ENCODE measurements at places on chromosomes 12 and 14.

- DNase-seq: no peak
Measured at GRCh38 chr14:54147282-54147681, 190.7 kb upstream of the BMP4 start.

DNA sequence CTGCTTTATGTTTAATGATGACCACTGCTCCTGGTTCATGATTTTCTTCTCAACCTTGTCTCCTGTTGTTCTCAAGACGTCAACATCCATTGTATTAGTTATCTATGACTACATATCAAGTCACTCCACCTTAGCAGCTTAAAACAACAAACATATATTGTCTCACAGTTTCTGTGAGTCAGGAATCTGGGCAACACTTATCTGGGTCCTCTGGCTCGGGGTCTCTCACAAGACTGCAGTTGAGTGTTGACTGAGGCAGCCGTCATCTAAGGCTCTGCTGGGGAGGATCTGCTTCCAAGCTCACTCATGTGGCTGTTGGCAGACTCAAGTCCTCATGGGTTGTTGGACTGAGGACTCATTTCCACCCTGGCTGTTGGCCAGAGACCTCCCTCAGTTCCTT, 27.3 kb upstream of the FRS2 start:
- DNase-seq: no peak

- DNase-seq: no peak
Measured at GRCh38 chr12:125856896-125857295, 791.7 kb downstream of the AACS start.

- DNase-seq: no peak
Measured at GRCh38 chr12:124428136-124428791, 133.4 kb downstream of the RFLNA start.

GRCh38 chr14:94491511-94491910, 15.5 kb upstream of the SERPINA9 start:
- no peak for DNase-seq

DNA sequence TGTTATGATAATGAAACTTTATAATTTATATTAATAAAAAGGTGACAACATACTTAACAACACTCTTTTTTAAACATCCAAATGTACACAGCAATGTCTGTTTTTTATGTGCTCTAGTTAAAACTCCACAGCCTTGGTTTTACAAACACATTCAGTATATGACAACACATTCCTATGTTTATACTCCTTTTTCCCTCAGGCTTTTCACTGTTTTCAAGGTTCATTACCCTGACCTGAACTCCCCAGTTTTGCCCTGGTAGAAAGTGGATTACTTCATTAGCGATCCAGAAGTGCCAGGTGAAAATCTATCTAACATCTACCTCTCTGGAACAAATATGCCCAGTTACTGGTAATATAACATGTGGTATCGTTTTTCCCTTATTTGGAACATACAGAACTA, 340.2 kb upstream of the DDHD1 start:
- no peak for DNase-seq

DNA sequence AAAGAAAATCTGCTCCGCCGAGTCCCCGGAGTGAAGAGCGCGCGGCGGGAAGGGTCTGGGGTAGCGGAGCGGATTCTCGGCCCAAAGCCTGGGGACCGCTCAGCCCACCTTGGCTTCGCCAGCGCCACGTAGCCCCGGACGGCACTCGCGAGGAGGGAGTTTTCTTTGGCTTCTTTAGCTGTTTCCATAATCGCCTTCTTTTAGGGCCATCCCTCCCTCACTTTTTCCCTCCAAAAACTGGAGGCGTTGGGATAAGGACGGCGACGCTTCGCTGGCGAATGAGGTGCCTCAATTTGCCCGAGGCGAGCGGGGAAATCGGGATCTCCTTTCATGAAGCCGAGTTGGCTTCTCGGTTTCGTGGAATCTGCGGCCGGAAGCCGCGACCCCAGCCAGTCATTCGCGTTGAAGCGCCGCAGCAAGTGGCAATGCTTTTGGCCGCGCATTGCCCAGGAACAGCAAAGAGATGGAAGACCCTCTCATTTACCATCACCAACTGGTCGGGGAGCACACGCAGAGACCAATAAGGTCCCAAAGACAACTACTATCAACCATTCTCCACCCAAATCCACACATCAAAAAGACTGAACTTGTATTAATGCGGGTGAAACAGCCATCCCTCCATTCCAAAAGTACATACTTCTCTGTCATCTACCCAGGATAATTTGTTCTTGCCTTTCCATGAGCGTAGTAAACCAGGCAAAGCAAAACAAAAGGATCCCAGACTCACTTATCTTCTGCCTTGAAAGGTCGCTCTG, 8.4 kb upstream of the SIX1 start:
- no peak for DNase-seq

DNA sequence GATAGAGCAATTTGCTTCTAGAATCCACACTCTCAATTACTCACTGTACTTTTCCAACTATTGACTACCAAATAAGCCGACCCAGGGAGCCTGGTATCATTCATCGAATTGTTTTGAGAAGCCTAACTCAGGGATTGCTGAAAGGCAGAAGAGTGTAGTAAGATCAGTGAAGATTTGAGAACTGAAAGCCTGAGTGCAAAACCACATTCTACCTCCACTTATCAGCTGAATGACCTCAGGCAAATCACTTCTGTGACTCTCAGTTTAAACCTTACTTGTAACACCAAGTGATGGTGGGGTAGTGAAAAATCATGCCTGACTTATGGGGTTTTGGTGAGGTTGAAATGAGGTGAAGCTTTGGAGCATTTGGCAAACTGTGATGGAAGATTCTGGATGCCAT, 126.1 kb upstream of the MAX start:
- DNase-seq: no peak

GRCh38 chr12:12449533-12450025, 92.7 kb downstream of the BORCS5 start:
- no peak for DNase-seq

GRCh38 chr12:50665609-50666008, 98.3 kb upstream of the ATF1 start:
- DNase-seq: no peak

GRCh38 chr12:8698879-8699278, 1.1 kb downstream of the RIMKLB start:
- DNase-seq: no peak

DNA sequence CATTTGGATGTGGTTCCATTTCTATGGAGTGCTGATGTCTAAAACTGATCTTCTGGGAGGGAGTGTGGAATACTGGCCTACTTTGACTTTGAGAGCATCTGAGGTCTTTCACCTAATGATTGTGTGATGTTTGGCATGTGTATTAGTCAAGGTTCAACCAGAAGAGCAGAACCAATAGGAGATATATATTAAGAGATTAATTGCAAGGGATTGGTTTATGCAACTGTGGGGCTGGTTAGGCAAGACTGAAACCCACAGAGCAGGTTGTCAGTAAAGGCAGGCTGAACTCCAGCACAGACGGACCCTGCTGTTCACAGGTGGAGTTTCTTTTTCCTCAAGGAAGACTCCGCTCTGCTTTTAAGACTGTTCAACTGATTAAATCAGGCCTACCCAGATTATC, 11.6 kb downstream of the BMAL2 start:
- DNase-seq: no peak

DNA sequence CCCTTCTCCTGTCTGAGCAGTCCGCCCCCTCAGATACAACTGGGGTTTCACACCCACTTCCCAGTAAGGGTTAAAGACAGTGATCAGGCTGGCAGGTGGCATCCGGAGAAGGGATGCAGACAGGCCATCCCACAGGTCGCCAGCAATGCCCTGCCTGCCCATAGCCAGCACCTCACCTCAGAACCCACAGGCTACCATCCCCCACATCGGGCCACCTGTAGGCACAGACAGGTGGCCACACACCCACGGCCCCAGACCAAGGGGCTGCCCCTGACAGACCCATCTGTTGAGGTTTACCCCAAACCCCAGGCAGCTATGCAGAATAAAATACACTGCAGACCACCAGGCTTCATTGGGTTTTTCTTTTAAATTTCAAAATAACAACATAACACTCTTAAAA, 57.5 kb downstream of the CCNK start:
- DNase-seq: no peak

DNA sequence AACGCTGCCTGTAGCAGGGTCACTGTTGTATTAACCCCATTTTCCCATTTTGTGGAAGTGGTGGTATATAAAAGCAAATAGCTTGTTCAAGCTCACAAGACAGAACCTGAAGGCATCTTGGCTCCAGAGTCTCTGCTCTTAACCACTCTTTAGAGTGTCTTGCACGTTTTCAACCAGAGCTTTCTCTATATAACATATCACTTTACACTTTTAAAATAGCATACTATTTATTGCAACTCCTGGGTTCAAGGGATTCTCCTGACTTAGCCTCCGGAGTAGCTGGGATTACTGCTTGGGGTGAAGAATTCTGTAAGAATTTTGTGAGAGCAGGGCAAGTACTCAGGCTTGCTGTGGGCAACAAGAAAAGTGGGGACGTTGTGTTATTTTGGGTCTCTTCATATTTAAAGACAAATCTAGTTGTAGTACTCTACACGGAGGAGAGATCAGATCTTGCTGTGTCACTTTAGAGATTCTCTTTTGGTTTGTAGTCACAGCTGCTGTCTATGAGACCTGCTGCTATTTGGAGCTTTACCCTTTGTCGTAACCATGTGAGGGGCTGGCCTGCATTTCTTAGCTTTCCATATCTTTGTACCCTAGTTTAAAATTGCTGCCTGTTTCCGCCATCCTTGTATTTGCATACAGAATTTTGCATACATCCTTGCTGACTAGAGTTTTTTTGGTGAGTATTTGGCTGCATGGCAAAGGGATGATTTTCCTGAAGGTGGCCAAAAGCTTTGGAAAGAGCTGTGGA, 40.7 kb downstream of the WDR20 start:
- no peak for DNase-seq

- no peak for DNase-seq
Measured at GRCh38 chr12:26539131-26539530, 293.9 kb downstream of the ITPR2 start.

DNA sequence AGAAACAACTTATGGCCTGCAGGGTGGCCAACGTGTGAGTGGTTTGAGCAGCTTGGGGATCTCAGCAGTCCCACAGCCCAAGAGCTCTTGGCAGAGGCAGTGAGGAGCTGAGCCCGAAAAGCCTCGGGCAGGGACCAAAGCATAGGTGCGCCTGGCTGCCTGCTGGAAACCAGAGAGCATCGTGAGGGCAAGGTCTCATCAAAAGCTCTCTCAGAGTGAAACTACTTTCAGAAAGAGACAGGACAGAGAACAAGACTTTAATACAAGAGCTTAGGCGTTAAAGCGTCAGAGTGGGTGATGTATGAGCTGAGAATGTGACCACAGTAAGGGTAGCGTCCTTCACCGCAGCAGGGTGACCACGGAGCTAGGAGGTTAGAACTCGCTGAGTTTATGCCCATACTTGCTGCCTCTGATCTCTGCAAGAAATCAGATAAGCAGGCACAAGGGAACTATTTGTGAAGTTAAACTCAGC, 30.8 kb downstream of the LGMN start:
- DNase-seq: no peak

- DNase-seq: no peak
Measured at GRCh38 chr12:110622582-110622981, 8.7 kb downstream of the TCTN1 start.

DNA sequence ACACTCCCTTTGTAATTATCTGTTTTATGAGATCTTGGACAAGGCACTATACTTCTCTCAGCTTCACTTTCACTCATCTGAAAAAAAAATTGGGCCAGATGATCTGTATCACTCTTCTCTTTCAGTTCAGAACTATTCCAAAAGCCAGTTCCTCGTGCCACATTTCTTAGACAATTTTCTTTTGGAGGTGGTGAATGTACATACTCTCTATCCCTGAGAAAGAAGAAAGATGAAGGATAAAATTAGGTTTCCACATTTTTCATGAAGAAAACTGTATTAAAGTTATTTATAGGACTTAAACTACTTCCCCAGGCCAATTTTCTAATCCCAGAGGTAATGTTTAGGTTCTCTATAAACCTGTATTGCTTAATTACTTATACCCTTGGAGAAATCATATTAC, 171.6 kb downstream of the SLC6A15 start:
- DNase-seq: no peak

DNA sequence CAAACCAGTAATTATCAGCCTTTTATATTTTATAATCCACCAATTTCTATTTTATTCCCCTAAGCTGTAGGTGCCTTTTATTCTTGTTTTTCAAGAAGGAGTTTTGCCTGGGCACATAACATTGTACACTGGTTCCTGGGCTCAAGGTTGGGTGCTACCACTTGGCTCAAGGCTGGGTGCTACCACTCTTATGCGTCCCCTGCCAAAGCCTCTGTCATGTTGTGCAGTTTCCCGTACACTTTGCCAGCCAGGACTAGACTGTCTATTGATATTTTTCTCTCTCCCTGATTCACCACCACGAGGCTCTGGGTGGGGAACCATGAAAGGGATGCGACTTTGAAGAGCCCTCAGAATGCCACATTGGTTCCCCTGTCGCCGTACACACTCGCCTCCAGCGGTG, 52.5 kb upstream of the VASH1 start:
- DNase-seq: no peak

GRCh38 chr12:126915309-126915708, 1351.7 kb upstream of the TMEM132C start:
- no peak for DNase-seq

- DNase-seq: no peak
Measured at GRCh38 chr14:104397956-104398355, 181.6 kb upstream of the C14orf180 start.

- DNase-seq: no peak
Measured at GRCh38 chr12:28265435-28266042, 75.3 kb downstream of the CCDC91 start.

DNA sequence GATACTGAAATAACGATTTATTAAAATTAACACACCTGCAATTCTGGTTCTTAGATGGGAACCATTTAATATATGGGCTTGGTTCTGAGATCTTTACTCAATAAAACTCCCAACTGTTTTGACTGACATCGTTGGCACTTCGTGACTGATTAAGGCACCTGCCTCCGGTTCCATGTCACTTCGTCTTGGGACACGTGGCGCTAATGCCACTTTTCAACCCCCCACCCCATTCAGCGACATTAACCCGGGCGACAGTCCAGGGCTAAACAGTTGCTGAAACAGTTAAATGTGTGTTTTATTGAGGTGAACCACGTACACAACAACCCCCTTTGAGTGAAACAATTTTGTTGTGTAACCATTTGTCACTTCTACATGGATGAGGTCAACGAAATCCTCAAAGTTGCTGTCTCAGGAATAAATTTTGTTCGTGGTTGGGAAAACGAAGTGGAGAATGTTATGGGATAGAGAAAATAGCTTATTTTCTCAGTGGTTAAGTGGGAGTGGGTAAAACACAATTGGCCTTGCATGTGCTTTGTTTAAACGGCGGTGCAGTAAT, 9.9 kb upstream of the SLC38A2 start:
- DNase-seq: no peak
